ENCODE measurements at places on chromosomes 16 and 17.
A peak's percentile ranks its signal among the peaks of the same experiment; 100 is the strongest.

DNA sequence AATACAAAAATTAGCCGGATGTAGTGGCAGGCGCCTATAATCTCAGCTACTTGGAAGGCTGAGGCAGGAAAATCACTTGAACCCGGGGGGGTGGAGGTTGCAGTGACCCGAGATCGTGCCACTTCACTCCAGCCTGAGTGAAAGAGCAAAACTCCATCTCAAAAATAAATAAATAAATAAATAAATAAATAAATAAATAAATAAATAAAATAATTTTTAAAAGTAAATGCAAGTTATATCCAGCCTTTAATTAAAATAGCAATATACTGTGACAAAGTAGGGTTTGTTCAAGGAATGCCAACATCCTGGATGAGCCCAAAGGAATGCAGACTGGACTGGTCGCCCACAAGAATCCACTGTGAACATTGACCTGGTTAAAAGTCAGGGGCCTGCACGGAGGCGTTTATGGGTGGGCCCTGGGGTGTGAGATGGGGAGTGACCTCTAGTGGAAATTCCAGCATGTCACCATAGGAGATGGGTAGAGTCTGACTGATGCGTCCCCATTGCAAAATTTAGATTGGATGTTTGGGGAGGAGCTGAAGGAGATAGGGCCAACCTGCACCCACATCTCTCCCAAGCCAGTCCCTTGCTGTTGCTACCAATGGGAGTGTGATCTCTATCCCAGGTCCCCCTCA lies 9.7 kb upstream of the PIK3R5 start:
- DNase-seq: no peak

- DNase-seq: no peak
These were observed 150.2 kb upstream of the GSE1 start for GRCh38 chr16:85462714-85463611.

GRCh38 chr16:54508351-54508750 lies 221.8 kb upstream of the IRX3 start:
- no peak for DNase-seq

- DNase-seq: peak; percentile 89
These were observed at the start of gene ULK2 for GRCh38 chr17:19867329-19868078. Gene ULK2 (minus strand): TSS chr17:19867936. CDS start chr17:19867417, 519 bp downstream.

DNA sequence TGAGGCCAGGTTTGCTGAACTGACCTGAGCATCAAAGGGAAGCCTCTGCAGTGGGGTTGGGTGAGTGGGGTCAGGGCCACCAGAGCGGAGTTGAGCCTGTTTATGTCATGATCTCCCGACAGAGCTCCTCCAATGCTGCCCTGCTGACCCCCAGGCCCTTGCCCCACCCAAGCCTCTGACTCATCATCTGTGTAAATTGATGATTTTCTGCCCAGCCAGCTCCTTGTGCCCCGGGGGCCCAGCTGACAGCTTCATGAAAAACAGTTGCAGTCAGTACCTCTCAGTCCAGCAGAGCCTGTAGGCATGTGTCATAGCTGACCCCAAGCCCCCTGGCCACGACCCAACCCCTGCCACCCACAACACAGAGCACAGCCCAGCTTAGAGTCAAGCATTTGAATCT lies 134.9 kb downstream of the CCT6B start:
- no peak for DNase-seq

DNA sequence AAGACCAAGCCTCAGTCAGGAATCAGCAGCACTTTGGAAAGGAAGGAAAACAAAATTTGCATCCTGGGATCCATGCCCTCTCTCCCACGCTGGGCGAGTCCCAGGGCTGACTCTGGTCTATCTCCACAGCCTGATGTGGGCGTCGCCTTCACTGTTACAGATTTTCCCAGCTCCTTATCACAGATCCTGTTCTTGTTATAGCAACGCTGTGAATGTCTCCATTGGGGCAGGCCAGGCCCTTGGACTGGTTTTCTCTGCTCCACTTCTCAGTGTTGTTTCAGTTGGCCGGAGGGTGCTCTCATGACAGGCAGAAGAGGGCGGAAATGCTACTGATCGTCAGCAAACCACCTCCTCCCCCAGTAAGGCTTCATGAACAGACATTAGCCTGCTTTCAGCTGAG lies 127.9 kb upstream of the CDH11 start:
- peak; percentile 61 for DNase-seq

DNA sequence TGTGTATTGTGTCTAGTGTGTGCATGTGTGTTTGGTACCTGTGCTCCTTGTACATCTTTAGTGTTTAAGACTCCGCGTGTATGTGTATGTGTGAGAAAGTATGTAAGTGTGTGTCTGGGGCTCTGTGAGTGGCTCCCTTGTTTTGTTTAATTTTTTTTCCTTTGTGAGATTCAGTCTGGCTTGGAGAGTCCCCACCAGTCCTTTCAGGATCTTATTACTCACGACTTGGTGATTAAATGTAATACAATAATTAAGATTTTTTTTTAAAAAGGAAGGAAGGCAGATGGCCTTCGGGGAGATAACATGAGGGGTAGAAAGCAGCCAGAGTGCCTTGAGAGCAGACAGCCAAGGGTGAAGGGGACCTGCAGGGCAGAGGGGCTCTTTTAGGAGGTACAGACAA lies 33.9 kb downstream of the FZD2 start:
- no peak for DNase-seq

- DNase-seq: no peak
These were observed 41.7 kb downstream of the RAI1 start for GRCh38 chr17:17722906-17723353.

DNA sequence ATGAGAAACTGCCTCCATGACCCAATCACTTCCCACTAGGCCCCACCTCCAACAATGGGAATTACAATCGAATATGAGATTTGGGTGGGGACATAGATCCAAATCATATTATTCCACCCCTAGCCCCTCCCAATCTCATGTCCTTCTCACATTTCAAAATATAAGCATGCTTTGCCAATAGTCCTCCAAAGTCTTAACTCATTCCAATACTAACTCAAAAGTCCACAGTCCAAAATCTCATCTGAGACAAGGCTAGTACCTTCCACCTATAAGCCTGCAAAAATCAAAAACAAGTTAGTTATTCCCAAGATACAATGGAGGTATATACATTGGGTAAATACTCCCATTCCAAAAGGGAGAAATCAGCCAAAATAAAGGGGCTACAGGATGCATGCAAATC lies 12.9 kb downstream of the CLEC10A start:
- DNase-seq: no peak

DNA sequence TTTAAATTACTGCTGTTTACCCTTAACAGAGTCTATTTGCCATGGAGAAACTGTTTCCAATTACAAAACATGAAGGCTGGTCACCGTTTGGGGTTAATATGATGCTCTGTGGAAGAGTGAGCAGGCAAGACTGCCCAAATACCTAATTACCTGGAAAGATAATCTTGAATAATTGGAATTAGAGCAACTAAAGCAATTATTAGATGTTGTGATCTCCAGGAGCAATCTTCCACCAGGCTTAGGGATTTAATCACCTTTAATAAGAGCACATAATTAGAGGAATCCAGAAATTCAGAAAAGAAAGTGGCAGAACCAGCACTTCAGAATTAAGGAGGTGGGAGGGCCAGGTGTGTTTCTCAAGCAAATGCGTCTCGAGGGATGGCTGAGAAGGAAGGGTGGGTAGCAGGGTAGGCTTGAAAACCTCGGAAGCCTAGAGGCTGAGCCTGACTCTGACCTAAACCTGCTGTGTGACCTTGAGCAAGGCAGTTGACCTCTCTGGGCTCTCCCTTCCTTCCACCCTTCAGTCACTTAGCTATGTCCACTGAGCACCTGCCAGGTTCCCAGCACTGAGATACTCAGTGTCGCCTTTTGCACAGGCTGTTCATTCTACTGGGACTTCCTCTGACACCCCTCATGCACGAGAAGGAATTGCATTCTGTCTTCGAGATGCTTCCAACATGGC lies 113.2 kb downstream of the GSG1L start:
- DNase-seq: no peak

DNA sequence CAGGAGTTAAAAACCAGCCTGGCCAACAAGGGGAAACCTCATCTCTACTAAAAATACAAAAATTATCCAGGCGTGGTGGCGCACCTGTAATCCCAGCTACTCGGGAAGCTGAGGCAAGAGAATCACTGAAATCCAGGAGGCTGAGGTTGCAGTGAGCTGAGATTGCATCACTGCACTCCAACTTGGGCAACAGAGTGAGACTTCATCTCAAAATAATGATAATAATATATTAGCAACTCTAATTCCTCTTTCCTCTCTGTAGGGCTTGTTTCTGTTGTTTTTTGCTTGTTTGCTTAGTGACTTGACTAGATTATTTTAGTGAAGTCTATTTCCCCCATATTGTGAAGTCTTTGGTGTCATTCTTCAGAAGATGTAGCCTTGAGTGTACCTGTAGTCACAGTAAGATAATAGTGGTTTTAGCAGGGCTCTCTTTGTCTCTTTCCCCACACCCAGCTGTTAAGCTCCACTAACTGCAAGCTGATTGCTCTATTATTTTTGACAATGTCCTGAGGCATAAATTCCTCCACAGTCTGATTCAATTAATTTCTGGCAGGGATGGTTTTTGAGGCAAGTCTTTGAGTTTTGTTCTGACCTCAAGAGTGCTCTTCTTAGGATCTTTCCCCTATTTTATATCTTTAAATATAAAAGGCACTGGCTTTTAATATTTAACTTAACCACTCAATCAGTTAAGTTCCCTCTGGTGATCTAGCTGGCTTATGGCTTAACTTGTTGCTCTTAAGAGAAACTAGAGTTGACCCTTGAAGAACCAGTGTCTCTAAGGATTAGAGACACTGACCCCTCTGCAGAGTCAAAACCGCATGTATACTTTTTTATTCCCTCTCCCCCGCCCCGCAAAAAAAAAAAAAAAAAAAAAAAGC lies 18.6 kb upstream of the TNFSF12 start:
- DNase-seq: no peak

GRCh38 chr16:23182679-23183542 lies at the start of gene SCNN1G:
Gene SCNN1G (plus strand): TSS chr16:23182745. CDS start chr16:23186272, 3,527 bp downstream.
- DNase-seq: peak; percentile 24

DNA sequence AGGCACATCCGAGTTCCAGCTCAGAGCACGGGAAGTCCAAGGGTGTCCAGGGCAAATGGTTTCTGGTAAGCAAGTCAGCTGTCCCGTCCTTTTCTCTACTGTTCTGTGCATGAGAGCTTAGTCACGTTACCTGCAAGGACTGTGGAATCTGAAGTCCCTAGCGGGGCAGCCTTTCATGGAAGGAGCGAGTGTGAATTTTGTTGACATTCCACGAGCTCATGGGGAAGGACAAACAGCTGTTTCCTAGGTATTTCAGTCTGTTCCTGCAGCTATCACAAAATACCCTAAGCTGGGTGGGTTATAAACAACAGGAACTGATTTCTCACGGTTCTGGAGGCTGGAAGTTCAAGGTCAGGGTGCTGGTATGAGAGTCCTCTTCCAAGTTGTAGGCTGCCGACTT lies 109.2 kb downstream of the SDR42E1 start:
- no peak for DNase-seq

- DNase-seq: no peak
These were observed 50.5 kb upstream of the ZNF750 start for GRCh38 chr17:82890339-82890730.

GRCh38 chr17:35726127-35726952 lies 5.1 kb upstream of the RASL10B start:
- DNase-seq: peak; percentile 89

DNA sequence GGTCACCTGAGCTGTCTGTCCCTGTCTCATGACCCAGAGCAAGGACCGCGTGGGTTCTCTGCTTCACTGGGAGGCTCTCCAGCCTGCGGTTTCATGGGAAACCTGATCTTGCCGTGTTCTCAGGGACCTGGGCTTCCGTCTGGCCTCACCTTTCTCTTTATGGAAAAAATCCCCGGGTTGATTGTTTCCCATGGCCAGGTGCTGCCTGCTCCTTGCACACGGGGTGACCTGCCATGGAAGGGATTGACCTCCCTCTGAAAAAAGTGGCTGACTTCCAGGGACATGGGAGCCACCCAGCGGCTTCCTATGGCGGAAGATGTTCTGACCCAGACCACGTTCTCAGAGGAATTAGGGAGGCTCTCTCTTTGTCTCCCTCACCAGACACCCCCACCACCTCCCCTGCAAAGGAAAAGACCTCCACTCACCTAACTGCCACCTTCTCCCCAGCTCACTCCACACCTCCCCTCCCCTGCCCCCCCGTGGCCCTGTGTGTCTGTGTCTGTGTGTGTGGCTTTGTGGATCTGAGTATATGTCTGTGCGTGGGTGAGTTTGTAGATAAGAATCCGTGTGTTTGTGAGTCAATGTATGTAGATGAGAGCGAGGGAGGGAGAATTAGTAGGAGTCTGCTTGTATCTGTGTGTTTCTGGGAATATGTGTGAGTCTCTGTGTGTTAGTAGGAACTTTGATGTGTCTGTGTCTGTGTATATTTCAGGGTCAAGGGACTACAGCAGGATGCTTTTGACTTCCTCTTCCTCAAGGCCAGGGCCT lies 154.6 kb downstream of the NTN1 start:
- DNase-seq: no peak

DNA sequence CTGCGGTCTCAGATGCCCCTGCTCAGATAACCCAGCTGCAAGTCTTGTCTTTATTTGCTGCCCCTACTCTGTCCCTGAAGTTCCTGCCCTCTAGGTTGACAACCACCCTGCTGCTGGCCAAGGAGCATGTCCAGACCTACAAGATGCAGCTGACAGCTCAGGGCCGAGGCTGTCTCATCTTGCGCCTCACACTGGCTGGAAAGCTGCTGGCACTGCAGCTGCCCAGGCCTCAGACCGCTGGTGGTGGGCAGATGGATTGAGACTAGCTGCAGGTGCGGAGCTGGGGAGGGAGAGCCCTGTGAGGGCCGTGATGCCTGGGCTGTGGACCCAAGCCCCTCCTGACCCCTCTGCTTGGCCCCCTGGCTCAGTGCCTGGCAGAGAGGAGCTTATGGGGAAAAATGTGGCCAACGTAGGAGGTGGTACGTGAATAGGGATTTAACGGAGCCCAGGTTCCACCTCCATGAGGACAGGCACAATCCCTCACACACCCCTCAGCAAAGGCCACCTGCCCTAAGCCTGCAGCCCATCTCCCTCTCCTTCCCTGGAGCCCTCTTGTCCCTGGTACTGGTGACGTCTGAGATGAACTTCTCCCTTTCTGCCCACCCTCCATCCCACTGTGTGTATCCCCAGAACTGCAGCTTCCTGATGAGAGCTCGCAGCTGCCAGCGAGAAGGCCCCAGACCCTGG lies 8.3 kb upstream of the GALK1 start:
- DNase-seq: no peak

GRCh38 chr17:81380131-81380530 lies 15.1 kb upstream of the BAHCC1 start:
- DNase-seq: no peak

DNA sequence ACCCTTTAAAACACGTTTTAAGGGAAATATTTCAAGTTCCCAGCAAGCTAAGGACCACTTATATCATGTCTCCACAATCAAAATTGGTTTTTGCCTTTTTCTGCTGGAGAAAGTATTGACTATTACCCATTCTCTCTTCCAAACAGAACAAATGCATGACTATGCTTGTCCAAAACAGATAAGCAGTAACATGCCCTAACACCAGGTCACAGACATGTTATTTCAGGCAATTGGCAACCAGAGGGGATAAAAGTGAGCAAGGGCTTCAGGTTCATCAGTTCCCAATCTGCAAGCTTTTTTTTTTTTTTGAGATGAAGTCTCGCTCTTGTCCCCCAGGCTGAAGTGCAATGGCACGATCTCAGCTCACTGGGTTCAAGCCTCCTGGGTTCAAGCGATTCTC lies 15.0 kb downstream of the SKA2 start:
- DNase-seq: no peak
